ENCODE measurements at places on chromosomes 5 and 9.

- DNase-seq = no peak
Observed at GRCh38 chr5:18761801-18762200, 1127.5 kb downstream of the TAF11L14 start.

DNA sequence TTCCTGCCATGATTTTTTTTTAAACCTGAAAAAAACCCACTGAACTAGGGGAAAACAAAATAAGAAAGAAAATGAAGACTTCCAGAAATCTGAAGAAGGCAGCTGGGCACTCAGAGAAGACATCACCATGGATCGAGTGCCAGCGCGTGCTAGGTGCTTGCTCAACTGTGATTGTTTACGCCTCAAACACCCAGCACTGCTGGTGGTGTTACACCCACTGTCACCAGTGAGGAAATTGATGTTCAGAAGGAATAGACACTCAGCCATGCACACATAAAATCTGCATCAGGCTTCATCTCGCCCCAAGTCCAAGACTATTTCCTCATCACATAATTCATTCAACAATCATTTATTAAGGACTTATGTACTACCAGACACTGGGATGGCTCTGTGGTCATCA, 82.1 kb downstream of the HRH2 start:
- DNase-seq = no peak

DNA sequence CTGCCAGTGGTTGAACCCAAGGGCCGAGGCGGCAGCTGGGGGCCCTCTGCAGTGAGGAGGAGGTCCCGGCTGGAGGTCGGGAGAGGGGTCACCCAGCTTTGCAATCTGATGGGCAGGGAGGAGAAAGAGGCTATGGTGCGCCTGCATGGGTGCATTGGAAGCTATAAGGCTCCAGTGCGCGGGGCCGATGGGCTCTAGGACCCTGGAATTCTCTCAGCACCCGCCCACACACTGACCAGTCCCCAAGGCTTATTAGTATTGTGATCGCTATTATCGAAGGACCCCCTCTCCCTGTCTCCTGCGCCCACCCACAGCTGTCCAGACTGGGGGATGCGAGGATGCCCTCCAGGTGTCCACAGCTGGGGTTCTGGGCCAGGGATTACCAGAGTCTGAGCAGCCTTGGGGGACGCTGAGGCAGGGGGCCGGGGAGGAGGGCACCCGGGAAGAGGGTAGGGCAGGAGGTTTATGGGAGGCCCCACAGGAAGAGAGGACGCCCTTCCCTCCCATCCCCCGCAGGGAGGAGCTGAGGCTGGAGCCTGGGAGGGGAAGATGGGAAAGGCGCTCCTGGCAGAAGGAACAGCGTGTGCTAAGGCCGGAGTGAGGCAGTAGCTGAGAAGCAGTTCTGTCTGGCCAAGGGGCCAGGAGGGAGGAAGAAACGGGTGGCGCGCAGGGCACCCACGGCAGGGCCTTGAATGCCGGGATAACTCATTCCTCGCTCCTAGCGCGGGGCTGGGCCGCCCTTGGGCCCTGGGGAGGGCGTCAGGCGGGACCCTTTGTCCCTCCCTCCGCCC, 24.2 kb downstream of the C9orf50 start:
- DNase-seq = no peak

- DNase-seq = no peak
Observed at GRCh38 chr5:97062046-97062445, 80.4 kb downstream of the LIX1 start.

DNA sequence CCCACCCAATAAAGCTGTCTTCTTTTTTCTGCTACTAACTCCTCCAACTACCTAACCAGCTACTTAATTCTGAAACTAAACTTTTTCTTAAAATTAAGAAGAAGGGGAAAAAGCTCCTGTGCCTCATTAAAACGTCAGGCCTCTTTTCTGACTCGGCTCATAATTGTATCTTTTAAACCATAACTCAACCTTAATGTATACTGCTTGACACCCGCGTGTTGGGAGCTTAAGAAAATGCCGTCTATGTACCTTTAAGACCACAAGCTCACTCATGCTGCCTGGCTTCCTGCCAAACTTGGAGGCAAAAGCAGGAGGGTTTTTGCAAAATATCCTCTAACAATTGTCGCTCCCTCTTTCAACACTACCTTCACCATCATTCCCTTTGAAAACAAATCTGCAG, 5.0 kb downstream of the EBF1 start:
- peak; percentile 68 for DNase-seq

DNA sequence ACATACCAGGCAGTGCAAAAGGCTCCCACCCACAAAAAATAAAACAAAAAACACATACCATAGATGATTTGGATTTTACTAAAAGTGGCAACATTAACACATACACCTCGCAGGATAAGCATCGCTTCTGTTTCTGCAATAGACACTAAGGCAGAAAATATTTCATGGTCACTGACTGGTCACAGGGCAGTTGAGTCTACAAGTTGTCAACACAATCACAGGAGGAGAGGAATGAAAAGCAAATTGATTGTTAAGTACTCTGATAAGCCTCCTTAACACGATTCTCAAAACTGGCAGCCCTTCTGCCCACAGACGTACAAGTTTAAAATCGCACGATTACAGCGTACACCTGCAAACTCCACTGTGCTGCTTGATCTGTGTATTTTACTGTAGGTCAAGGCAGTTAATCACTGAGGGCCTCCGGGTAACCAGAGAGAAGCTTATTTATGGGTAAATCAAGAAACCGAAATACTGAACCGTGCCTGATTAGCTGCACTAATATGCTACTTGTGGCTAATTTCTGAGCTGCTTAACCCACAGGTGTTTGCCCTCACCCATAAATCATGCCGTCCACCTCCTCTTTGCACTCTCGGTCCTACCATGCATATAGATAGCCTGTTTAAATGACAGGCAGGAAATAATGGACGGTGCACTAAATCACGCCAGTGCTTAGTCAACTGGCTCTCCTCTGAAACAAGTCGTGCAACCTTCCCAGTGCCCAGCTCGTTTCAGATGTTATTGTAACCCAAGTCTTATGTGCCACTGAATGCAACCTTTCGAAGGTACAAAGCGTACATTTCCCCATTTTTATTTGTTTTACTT, 659.4 kb upstream of the ADAMTS16 start:
- no peak for DNase-seq

GRCh38 chr5:157469687-157470086, 9.7 kb downstream of the NIPAL4 start:
- no peak for DNase-seq

Data from stimulated activated naive CD8-positive, alpha-beta T cell treated with anti-CD3 and anti-CD28 coated beads, Interleukin-15, Interleukin-2, amounts not matched to agents 100 U/mL and 50 U/mL, for 24 hours (primary cell).